Activated CD4-positive, CD25-positive, alpha-beta regulatory T cell (primary cell): ENCODE measurements at places on chromosomes 1 and 21.

DNA sequence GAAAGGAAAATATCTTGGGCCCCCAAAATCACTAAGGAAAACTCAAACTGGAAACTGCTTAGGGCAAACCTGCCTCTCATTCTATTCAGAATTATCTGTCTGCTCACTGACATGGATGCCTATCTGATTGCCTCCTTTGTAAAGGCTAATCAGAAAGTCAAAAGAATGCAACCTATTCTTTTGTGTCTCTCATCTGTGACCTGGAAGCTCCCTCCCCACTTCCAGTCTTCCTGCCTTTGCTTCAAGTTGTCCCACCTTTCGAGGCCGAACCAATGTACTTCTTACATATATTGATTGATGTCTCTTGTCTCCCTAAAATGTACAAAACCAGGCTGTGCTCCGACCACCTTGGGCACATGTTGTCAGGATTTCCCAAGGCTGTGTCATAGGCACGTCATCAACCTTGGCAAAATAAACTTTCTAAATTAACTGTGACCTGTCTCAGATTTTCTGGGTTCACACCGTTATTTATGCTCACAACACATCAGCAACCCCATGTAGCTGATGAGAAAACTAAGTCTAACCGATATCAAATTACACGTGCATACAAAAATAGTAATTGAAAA, 302.3 kb upstream of the NRIP1 start:
- DNase-seq = no peak

GRCh38 chr1:159911326-159912070, 11.5 kb upstream of the CFAP45 start:
- DNase-seq = no peak

DNA sequence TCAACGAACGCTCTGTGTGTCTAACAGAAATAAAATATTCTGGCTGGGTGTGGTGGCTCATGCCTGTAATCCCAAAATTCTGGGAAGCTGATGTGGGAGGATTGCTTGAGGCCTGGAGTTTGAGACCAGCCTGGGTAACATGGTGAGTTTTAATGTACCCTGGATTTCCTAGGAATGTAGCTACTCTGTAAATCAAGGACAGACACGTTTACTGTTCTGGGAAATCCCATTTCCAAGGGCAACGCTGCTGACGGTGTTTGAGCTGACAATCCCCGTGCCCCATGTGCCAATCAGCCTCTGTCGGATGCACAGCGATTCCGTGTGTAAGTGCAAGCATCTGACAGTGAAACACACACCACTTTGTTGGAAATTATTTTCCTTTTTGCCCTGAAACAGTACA, 8.0 kb downstream of the CORT start:
- DNase-seq = no peak

DNA sequence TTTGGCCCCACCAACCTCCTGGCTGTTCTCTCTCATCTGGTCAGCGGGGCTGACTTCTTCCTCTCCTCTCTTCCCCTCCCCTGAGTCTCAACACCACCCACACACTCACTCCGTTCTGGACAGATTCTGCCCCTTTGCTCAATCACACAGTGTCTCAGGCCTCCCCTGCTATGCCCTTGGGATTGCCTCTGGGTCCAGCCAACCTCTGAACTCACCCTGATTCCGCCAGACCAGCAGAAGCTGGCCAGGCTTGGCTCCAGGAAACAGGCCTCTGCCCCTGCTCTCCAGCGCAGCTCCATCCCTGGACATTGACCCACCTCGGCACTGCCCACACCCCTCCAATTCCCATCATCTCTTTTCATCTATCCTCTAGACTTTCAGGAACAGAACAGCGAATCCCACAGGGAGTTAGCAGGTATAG, 22.1 kb downstream of the AHDC1 start:
- no peak for DNase-seq

- DNase-seq = no peak
Observed at GRCh38 chr1:90922996-90923395, 98.8 kb downstream of the ZNF644 start.

DNA sequence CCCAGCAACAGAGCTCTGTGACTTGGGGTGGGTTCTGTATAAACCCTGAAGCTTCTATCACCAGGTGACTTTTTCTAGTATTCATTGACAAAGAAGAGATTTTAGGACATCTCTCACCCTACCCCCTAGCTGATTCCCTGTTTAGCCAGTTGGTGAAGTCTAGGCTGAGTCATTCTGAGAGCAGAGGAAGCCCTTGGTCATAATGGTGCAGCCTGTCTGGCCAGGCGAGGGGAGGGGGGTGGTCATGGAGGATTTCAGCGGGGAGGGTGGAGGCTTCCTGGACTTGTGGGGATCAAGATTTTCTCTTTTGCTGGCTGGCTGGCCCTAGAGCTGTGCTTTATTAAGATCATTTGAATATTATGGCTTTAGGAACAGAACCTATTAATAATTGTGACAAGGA, 262.6 kb downstream of the CAMTA1 start:
- no peak for DNase-seq

DNA sequence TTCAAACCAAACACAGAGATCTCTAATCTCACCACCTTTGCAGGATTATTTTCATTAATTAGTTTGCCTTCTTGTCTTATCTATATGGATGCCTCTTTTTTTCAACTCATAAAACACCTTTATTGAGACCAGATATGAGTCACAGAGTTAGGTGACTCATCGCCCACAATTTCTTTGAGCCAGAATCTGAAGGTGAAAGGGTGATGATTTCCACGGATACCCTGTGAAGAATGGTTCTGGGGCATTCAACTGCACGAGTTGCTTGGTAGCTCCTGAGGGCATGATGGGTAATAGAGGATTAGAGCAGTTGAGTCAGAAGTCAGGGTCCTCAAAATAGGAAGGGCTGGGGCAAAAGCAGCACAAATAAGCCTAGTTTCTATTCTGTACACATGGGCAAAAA, 128.2 kb downstream of the TBX19 start:
- DNase-seq = no peak

- no peak for DNase-seq
Observed at GRCh38 chr1:181661569-181661968, 178.3 kb downstream of the CACNA1E start.

GRCh38 chr1:88680471-88680870, 3.6 kb upstream of the PKN2 start:
- DNase-seq = no peak

- DNase-seq = no peak
Observed at GRCh38 chr1:208874915-208875314, 630.7 kb upstream of the PLXNA2 start.

GRCh38 chr1:114164840-114165543, 11.3 kb upstream of the SYT6 start:
- DNase-seq = no peak

DNA sequence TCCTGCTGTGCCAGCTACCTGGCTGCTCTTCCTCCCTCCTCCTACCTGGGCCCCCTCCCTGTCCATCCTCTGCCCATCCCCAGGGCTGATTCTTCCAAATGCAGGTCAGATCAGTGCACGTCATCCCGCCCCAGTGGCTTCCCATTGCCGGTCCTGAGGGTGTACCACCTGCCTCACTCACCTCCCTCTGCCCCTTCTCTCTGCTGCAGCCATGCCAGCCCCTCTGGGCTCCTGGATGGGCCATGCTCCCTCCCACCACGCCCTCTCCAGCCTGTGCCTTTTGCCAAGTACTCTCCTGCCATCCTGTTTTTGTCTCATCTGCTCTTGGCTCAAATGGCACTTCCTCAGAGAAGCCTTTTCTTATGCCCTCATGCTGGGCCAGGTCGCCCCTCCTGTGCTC, 95.8 kb downstream of the ARHGEF10L start:
- no peak for DNase-seq

DNA sequence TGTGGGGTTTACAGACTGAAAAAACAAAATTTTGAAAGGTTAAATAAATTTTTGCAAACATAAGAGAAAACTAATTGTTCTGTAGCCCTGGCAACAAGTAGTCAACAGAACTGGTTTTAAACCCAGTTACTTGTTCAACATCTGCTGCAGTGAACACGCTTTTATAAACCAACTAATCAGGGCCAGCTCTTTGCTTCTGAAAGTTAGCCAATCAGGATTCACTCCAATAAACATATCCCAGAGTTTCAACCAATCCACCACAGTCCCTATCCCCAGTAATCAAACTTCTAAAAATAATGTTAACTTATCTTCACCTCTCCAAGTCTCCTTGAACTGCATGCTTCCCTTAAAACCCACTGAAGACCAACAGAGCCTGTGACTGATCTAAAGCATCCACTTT, 306.6 kb downstream of the CTH start:
- DNase-seq = no peak

GRCh38 chr1:65213271-65214023, 65.4 kb downstream of the AK4 start:
- DNase-seq = no peak

- no peak for DNase-seq
Observed at GRCh38 chr1:184532199-184532598, 145.4 kb downstream of the C1orf21 start.

GRCh38 chr1:240524356-240525069, 87.4 kb downstream of the GREM2 start:
- no peak for DNase-seq

GRCh38 chr1:44603718-44604117, 70.6 kb downstream of the TMEM53 start:
- DNase-seq = no peak

DNA sequence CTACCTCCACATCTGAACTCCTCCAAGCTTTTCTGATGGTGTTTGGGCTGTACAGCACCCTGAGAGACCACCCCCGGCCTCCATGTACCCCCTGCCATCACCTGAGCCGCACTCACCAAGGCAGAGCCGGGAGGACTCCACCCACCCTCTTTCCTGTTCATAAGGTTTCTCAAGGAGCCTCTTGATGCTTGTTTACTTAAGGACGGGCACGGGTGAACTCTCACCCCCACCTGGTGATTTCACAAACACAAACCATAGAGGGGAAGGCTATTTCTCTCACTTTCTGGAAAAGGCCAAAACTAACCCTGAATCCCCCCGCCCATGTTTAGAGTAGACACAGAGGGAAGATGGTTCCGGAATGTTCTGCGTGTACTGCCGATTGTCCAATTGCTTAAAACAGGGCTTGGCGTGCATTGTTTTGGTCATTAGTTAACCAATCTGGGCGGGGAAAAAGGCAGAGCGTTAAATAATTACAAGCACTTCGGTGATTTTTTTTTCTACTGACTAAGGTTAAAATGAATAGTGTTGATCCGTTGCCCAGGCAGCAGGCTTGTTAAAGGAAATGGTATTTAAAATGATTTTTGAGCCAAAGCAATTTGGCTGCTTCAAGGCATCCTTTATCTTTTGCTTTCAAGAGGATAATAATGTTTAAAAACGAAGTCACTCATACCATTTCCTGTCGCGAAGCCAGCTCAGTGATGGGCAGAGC, 279.8 kb upstream of the VAMP3 start:
- no peak for DNase-seq

GRCh38 chr1:237745545-237745944, 145.2 kb downstream of the ZP4 start:
- no peak for DNase-seq

DNA sequence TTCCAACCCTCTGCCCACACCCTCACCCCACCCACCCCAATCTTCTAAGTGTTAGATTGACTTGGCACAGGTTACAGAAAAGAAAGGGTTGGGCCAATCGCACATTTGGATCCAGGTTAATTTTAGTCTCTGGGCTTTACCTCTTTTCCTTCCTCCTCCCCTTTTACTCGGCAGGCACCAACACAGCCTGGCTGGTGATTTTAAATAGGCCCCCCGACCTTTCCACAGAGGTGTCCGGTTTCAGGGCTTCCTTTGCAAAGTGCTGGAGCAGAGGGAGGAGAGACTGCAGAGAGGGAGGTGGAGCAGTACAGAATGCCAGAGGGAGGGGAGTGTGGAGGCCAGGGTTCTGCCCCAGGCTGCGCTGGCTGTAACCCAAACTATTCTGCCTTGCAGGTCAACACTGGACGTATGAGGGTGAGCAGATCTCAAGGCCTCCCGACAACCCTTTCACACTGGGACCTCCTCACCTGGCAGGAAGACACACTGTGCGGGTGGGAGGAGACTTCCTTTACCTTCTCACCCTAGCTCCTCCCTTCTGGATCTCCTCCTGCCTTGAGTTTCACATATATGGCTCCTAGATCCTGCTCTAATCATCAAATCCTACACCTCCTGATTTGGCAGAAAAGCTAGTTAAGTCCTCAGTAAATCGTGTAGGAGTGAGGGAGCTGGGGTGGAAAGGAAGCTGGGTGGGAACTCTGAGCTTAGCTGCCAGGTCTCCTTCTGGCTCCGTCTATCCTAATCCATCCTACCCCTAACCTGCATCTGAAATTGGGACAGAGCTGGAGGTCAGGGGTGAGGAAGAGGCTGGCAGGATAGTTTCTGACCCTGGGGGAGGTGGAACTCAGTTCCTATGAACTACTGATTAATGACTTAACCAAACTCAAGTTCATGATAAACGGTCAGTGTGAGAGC, 2.4 kb downstream of the CA14 start:
- DNase-seq = no peak

- DNase-seq = no peak
Observed at GRCh38 chr1:239243006-239243405, 143.4 kb upstream of the CHRM3 start.

- no peak for DNase-seq
Observed at GRCh38 chr21:45040739-45041138, 33.6 kb upstream of the ADARB1 start.

DNA sequence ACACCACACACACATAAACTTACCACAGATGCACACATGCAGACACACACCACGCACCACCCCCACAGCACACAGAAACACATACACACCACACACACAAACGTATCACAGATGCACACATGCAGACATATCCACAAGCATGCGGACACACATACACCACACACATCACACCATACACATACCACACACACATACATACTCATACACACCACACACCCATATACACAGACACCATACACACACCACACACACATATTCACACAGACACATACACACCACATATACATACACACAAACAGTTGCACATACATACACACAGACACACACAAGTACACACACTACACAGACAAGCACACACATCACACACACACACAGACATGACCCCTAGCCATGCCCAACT, 37.5 kb upstream of the PDE9A start:
- no peak for DNase-seq

DNA sequence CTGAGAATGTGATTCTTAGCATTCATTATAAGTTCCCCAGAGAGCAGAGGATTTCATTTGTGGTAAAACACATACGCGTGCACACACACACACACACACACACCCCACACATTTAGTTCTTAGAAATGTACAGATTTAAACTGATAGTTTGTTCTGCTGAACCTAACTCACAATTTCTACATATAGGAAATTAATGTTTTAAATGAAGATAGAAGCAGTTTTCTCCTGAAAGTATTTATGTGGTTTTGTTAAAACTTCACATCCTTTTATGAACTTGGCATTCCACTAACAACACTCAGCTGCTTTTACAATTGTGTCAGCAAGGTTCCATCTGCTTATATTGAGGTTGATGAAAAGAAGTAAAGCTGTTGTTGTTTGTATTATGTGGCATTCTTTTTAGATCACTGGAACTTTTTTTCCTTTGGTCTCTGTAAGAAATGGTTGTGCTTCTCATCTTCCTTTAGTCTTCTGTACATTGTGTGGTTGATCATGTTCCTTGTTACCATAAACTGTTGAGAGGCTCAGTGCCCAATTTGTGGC, 41.6 kb downstream of the AK4 start:
- DNase-seq = no peak
